ENCODE measurements at places on chromosomes 12 and 14. TPM values are rescaled to one million over a fixed set of nuclear protein-coding genes. Genes with fewer than 3 reads are reported as not detected.

Gene RFX4
- total RNA-seq, result 16.8 TPM

Gene IKZF4
- total RNA-seq, result 3.7 TPM

Gene PSMC1
- total RNA-seq, result 98.0 TPM

Gene KRT85
- not detected for total RNA-seq

Gene NTN4
- total RNA-seq, result 16.4 TPM

Gene SMARCD1
- total RNA-seq, result 50.3 TPM

Gene SUOX
- total RNA-seq, result 13.4 TPM

Gene FAM222A
- total RNA-seq, result 10.1 TPM

Gene NPFF
- total RNA-seq, result 1.2 TPM

Gene LDHB
- total RNA-seq, result 500 TPM

Gene EXOC5
- total RNA-seq, result 91.3 TPM

Gene KRT83
- not detected for total RNA-seq

Gene PRDM4
- total RNA-seq, result 22.4 TPM
